ENCODE measurements at places on chromosomes 11 and 22.

- no peak for DNase-seq
These were observed 10.4 kb downstream of the OR51B4 start for GRCh38 chr11:5291207-5291838.

GRCh38 chr11:118275176-118275575 lies 11.1 kb upstream of the MPZL2 start:
- no peak for DNase-seq

DNA sequence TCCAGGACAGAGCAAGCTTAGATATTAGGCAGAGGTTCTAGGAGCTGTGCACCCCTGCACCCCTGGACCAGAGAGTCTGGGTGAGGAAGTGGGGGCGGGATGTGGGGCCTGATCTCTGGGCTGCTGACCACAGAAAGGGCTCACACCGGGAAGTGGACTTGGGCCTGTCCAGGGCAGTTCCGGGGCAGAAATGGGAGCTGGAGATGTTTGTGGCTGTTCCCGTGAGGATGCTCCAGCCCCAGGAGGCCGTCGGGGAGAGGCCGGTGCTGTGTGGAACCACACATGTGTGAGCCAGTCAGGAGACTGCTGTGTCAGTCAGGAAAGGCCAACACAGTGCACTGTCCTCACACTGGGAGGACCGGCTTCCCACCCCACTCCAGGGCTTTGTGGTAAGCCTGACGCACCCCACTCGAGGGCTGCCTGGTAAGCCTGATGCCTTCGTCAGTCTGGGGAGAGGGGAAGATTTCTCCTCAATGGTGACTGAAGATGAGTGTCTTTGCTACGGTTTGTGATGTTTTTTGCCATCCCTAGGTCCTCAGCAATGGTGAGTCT lies 741.0 kb downstream of the BRD1 start:
- no peak for DNase-seq

- DNase-seq, result no peak
These were observed 43.5 kb downstream of the MYH9 start for GRCh38 chr22:36344106-36344827.

GRCh38 chr22:31951194-31952093 lies 7.1 kb downstream of the YWHAH start:
- no peak for DNase-seq

GRCh38 chr11:65403607-65404121 lies 17.2 kb downstream of the FRMD8 start:
- no peak for DNase-seq

DNA sequence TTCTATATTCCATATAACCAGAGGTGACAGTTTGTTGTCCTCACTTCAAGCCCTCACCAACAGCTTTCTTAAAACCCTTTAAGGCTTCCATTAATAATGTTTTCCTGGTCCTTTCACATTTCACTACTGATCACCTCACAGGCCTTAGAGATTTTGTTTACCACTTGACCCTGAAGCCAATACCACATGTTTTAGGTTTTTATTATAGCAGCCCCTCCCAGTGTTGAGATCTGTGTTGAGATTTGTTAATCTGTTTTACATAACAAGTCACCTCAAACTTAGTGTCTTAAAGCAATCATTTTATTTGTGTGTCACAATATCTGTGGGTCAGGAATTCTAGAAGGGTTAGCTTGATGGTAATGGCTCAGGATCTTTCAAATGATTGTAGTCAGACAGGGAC lies 49.9 kb downstream of the FAR1 start:
- DNase-seq, result no peak

- DNase-seq, result no peak
These were observed 90.6 kb downstream of the RPS6KA4 start for GRCh38 chr11:64449381-64450167.

DNA sequence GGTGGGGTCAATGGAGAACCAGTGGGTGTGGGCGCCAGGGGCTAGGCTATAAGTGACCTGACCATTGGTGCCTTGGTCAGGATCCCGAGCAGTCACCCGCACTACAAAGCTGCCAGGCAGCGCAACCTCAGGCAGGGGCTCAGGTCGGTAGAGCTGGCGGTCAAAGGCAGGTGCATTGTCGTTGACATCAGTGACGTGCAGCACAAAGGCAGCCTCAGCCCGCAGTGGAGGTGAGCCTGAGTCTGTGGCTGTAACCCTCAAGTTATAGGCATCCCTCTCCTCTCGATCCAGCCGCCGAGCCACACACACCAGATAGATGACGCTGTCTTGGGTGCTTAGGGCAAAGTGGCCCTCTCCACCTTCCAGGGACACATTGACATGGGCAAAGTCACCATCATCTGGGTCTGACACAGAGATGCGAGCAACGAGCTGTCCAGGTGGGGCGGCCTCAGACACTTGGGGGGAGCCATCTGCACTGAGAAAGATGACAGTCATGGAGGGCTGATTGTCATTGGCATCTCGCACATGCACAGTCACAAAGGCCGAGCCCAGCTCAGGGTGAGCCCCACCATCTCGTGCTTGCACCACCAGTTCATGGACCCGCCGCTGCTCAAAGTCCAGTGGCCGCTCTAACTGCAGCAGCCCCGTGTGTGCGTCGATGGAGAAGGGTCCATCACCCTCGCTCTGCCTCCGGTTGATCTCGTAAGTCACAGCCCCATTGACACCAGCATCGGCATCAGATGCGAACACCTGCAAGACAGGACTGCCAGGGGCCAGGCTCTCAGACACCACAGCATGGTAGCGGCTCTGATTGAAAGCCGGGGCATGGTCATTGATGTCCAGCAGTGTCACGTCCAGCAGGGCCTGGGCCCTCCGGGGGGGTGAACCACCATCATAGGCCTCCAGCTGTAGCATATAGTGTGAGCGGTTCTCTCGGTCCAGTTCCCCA lies 15.3 kb downstream of the DCHS1 start:
- DNase-seq, result no peak

- DNase-seq, result no peak
These were observed 13.2 kb downstream of the NAA40 start for GRCh38 chr11:63951779-63952536.

DNA sequence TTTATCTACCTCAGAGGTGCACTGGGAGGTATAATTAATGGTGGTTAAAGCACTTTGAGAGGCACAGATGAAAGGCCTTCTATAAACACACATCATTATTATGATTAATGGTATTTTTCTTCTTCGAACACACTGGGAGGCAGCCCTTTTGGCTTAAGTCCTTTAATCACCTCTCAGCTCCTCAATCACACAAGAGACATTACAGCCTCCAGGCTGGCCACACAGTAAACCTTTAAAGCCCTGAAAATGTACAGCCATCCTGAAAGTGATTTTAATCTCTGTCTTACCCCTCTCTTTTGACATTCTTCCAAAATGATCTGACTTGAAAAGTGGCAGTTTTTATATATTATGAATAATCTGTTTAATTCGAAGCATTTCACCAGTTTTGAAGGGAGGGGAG lies 54.3 kb upstream of the VSTM5 start:
- no peak for DNase-seq

DNA sequence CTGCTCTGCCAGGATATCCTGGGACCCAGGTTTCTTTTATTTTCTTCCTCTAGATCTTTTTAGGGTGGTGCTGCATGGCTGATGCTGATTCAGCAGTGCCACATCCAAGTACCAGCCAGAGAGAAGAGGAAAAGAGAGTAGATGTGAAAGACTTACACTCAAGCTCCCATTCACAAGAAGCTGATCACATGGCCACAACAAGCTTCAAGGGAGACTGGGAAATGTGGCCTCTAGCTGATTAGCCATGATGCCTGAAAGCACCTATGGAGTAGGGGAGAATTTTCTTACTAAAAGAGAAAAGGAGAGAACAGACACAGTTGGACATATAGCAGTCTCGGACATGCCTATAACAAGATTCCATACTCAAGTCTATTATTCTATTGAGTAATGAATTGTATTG lies 34.4 kb upstream of the FJX1 start:
- no peak for DNase-seq

DNA sequence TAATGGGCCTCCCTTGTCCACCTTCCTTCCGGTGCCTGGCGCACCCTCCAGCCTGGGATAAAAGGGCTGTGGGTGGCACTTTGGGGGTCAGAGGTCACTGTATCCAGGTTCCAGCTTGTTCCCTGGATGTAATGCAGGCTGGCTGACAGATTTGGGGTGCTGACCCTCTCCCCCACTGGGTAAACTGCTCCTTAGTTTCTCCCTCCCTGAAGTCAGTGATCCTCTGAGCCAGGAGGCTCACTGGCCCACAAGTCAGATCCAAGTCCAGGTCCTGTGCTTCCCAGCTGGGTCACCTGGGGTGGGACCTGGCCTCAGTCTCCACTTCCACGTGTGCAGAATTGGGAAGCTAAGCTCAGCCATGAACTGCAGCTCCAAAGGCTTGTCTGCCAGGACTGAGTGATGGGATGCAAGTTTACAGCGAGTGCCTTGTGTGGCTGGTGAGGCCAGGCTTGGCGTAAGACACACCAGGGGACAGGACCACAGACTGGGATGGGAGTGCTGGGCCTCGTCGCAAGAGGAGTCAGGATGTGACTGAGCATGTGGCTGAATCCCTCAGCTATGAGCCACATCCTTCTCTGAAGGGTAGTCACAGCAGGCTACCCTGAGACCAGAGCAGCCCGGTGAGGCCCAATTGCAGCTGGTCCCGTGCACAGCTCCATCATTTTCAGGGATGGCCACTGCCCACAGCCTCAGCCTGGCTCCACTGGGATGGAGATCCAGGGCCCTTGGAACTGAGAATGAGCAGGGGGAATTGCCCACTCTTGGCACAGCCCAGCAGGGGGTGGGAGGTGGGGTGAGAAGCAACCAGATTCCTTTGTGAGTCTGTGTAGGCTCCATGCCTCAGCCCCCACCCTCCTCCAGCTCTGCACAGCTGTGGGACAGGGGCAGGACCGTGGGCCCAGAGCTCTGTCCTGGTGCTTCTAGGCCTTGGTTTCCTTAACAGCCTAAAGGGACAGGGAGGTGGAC lies 7.2 kb downstream of the SHISA8 start:
- no peak for DNase-seq

GRCh38 chr22:19799322-19800190 lies 39.0 kb downstream of the TBX1 start:
- DNase-seq, result peak; percentile 84

- DNase-seq, result no peak
These were observed 387.9 kb downstream of the MIAT start for GRCh38 chr22:27045103-27045947.

DNA sequence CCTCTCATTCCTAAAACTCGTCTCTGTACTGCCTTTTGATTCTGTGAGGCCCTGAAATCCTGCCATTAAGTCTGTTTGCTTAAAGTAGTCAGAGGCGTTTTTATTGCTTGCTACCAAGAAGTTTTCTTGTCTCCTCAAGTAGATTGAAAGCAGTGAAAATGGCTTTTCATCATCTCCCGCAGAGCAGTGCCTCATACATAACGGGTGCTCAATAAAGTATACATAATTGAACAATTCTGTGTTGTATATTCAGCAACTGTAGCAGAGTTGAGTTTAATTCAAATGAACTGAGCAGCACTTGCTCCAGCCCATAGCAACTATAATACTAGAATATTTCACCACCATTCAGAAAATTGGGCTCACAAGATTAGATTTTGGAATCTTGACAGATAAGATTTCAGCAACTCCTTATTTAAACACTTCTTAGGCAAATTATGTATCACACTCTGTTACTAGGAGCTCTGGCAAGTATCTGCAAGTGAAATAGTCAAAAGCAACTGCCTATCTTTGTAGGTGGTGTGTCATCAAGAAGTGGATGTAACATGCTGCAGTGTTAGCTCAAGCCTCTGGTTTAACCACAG lies 20.0 kb downstream of the FIBIN start:
- peak; percentile 45 for DNase-seq

DNA sequence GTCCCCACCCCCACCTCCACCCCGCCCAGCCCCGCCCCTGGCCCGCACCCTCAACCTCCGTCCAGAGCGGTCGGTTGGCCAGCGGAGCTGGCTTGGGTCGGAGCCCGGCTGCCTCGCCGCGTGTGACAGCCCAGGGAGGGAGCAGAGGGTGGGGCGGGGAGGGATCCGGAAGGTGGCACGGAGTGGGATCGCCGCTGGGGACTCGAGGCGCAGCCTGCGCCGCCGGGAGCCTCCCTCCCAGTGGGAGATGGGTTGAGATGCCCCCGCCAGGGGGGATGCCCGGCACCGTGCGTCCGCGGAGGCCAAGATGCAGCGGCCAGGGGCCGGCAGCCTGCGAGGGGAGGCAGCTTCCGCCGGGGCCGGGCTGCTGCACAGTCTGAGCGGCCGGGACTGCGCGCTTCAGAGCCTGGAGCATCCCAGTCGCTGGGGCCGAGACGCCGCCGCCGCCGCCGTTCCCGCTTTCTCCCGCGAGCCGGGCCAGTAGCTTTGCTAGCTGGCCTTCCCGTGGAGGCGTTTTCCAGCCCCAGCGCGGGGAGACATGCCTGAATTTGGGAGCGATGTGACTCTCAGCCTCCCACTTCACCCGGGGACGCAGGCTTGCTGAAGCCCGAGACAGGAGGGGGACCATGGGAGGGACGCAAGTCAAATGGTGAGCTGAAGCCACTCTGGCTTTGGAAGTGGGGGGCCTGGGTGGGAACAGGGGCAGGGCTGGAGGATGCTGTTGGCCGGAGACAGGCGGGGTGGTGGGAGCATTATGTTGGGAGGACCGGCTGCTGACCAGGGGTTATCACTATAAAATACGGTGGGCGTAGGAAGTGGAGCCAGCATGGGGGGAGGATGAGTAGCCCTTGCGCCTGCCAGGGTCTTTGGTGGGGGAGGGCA lies 40.2 kb downstream of the DIXDC1 start:
- no peak for DNase-seq

GRCh38 chr11:92707173-92707619 lies 262.3 kb upstream of the MTNR1B start:
- no peak for DNase-seq

DNA sequence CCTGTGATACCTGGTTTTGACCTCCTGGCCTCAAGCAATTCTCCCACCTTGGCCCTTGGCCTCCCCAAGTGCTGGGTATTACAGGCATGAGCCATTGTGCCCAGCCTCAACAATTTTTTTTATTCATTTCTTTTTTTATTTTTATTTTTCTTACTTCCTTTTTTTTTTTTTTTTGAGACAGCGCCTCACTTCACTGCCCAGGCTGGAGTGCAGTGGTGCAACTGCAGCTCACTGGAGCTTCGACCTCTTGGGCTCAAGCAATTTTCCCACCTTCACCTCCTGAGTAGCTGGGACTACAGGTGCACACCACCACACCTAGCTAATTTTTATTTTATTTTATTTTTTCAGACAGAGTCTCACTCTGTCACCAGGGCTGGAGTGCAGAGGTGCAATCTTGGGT lies 25.5 kb upstream of the CECR2 start:
- no peak for DNase-seq

DNA sequence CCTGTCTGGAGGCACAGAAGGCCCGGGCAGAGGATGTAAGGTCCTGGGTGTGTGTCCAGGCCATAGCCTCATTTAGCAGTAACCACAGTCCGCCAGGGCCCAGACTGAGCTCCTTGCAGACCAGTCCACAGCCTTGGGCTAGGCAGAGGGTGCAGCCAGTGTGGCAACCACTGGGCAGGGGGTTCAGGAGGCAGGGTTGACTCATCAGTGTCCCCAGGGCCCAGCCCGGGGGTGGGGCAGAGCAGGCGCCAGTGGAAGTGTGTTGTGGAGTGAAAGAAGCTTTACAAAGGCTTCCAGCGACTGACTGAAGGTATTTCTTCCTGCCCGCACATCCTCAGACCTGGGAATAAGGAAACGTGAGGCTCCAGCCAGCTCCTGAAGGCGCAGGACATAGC lies 27.7 kb upstream of the WNT11 start:
- no peak for DNase-seq

Data from AG09309 (cell line).